ENCODE measurements at places on chromosomes 5 and 9. TPM values are rescaled to one million over a fixed set of nuclear protein-coding genes. Genes with fewer than 3 reads are reported as not detected.

Gene AMBP
- total RNA-seq: not detected

Gene OR2S2
- not detected for total RNA-seq

Gene SLC27A6
- total RNA-seq: not detected

Gene PKD2L2
- total RNA-seq: not detected

Gene PCDHGA3
- total RNA-seq: not detected

Gene JAKMIP2
- total RNA-seq: 1.8 TPM

Gene MAMDC4
- total RNA-seq: 12.9 TPM

Gene TENT4A
- 28.4 TPM for total RNA-seq

Gene AK8
- total RNA-seq: not detected

Gene IFNK
- not detected for total RNA-seq

Gene OR1J2
- not detected for total RNA-seq

Gene FXN
- total RNA-seq: 31.1 TPM

Gene NUTM2F
- not detected for total RNA-seq

Gene AGXT2
- not detected for total RNA-seq

Gene SPARC
- 0.22 TPM for total RNA-seq

Gene PCDHA9
- total RNA-seq: not detected

Gene IFNA1
- not detected for total RNA-seq

Gene SLC46A2
- total RNA-seq: not detected

Gene LMAN2
- 112 TPM for total RNA-seq

Gene PCDHGB6
- total RNA-seq: 0.11 TPM

Gene SERF1A
- total RNA-seq: 11.6 TPM

Gene MARCHF11
- total RNA-seq: not detected

Gene CAST
- 127 TPM for total RNA-seq

Gene PHF24
- total RNA-seq: 0.04 TPM

Measured in CD8-positive, alpha-beta memory T cell (primary cell).